ENCODE measurements at places on chromosomes 16 and 17. TPM values are rescaled to one million over a fixed set of nuclear protein-coding genes. Genes with fewer than 3 reads are reported as not detected.

The FZD2 gene
- total RNA-seq = 3.1 TPM

The NRN1L gene
- total RNA-seq = not detected

The RPRML gene
- 0.32 TPM for total RNA-seq

The CEP295NL gene
- total RNA-seq = 0.79 TPM

The EMC8 gene
- 25.4 TPM for total RNA-seq

The MC1R gene
- total RNA-seq = 1.1 TPM

The MFAP4 gene
- 34.8 TPM for total RNA-seq

The MYH1 gene
- total RNA-seq = 0.10 TPM

The TP53TG3B gene
- not detected for total RNA-seq

The KRT32 gene
- not detected for total RNA-seq

The CHST4 gene
- total RNA-seq = not detected

The TBC1D3C gene
- not detected for total RNA-seq

The PRSS21 gene
- not detected for total RNA-seq

The IL17C gene
- not detected for total RNA-seq

The ZNF821 gene
- 3.2 TPM for total RNA-seq

The SLFN14 gene
- total RNA-seq = not detected

The ATP1B2 gene
- 3.2 TPM for total RNA-seq

The PHOSPHO1 gene
- total RNA-seq = 0.64 TPM

The SULT1A3 gene
- 12.5 TPM for total RNA-seq

The CDH1 gene
- total RNA-seq = not detected

The SLC5A10 gene
- not detected for total RNA-seq

The MYCBPAP gene
- total RNA-seq = 0.55 TPM

The NAGS gene
- 0.57 TPM for total RNA-seq

The DNAI2 gene
- not detected for total RNA-seq

The KRTAP16-1 gene
- total RNA-seq = not detected

The FOXK2 gene
- total RNA-seq = 41.5 TPM

The C17orf100 gene
- total RNA-seq = 0.47 TPM

The SLC35G6 gene
- total RNA-seq = not detected

The KRTAP1-5 gene
- total RNA-seq = not detected

The VAT1L gene
- 17.7 TPM for total RNA-seq

The ABCA3 gene
- 7.7 TPM for total RNA-seq

The PRR11 gene
- 1.1 TPM for total RNA-seq

The DNAH3 gene
- 1.1 TPM for total RNA-seq

The DHRS7B gene
- 18.6 TPM for total RNA-seq

The KRTAP4-3 gene
- total RNA-seq = not detected

The HOXB7 gene
- 0.30 TPM for total RNA-seq

The TBC1D3E gene
- not detected for total RNA-seq

The SHCBP1 gene
- 1.1 TPM for total RNA-seq

The SLC38A8 gene
- 2.0 TPM for total RNA-seq

The ADAP2 gene
- 8.0 TPM for total RNA-seq

The MSLN gene
- total RNA-seq = 4.6 TPM

The NGFR gene
- 4.1 TPM for total RNA-seq

The NLRC5 gene
- total RNA-seq = 9.8 TPM

The CPNE7 gene
- not detected for total RNA-seq

The TRPV3 gene
- 1.3 TPM for total RNA-seq

The G6PC1 gene
- not detected for total RNA-seq

The ABCA9 gene
- 21.5 TPM for total RNA-seq

The RNF43 gene
- total RNA-seq = 6.6 TPM

The NPEPPS gene
- 93.0 TPM for total RNA-seq

The MEOX1 gene
- 11.1 TPM for total RNA-seq

The ICAM2 gene
- 30.6 TPM for total RNA-seq

The RAC3 gene
- 1.8 TPM for total RNA-seq

The KIF18B gene
- total RNA-seq = 3.2 TPM

The KRT17 gene
- total RNA-seq = not detected

The KCNJ18 gene
- total RNA-seq = not detected

The CPPED1 gene
- 15.1 TPM for total RNA-seq
